Right renal cortex interstitium (tissue), 3 donors: ENCODE measurements at places on chromosomes 3 and 15. TPM values are rescaled to one million over a fixed set of nuclear protein-coding genes. Genes with fewer than 3 reads are reported as not detected.

Gene LRRC34
- 10.3 TPM for polyA plus RNA-seq

Gene FAM174B
- 31.9 TPM for polyA plus RNA-seq

Gene GPR149
- polyA plus RNA-seq: not detected

Gene IL17RD
- polyA plus RNA-seq: 52.7 TPM

Gene RBMS3
- polyA plus RNA-seq: 11.6 TPM

Gene AP3S2
- polyA plus RNA-seq: 54.2 TPM

GRCh38 chr15:68022061-68022460 lies 32.1 kb upstream of the PIAS1 start:
- DNase-seq: no peak

DNA sequence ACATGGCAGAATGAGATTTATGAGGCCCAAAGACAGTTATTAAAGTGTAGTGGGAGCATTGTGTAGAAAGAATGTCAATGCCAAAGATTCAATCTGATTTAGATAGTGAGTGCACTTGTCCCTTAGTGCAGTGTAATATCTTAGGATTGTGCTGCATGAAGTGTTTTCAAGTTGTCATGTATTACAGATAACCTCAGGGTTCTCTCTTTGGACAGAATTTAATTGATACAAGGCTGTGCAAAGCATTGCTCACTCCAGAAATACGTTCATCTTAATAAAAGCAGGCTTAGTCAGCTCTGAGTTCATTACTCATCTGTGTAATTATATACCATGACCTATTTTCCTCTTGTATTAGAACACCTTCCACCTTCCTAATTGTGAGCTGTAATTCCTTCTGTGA lies 16.0 kb upstream of the GPR171 start:
- no peak for DNase-seq

GRCh38 chr3:138911621-138912020 lies 35.3 kb downstream of the FOXL2 start:
- no peak for DNase-seq

GRCh38 chr3:45020534-45020933 lies 5.6 kb upstream of the CLEC3B start:
- no peak for DNase-seq

GRCh38 chr15:71353171-71353570 lies 237.9 kb downstream of the THSD4 start:
- no peak for DNase-seq

DNA sequence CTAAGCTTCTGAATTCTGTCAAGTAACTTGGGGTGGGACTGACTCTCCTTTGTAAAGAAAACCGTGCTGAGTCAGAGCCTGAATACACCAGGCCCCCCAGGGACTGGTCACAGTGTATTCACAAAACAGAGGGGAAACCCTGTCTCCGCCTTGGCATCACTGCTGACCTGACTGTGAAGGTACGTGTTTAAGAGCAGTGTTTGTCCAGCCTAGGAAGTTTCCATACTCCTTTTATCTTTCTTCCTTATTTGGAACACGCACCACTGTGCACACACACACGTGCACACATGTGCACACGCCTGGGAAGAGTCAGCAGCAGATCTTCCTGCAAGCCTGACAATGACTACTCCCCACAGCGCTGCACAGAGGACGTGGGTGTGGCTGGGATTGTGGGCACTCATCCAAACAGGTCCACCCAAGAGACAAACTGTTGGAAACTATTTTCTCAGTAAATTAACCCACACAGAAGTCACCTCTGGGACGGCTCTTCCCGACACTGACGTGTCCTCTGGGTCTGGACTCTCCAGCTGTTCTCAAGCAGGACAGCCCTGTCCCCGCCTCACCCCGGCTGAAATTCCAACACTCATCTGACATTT lies 87.7 kb downstream of the ATP10A start:
- no peak for DNase-seq

DNA sequence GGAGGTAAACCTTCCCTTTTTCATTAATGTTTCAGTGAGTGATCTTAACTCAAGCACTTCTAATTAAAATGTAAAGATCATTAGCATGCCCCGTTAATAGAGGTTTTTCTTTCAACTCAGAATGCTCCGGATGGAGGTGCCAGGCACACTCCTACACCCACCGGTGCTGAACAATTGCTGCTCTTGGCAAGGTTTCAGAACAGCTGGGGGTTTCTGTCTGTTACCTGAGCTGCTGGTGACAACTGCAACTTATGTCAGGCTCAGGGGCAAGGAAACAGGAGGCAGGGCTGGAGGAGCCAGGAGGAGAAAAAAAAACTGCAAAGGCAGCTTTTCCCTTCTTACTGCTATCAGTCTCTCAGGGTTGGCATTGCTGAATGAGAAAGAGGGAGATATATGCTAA lies 250.1 kb downstream of the DIPK2A start:
- DNase-seq: peak; percentile 25

DNA sequence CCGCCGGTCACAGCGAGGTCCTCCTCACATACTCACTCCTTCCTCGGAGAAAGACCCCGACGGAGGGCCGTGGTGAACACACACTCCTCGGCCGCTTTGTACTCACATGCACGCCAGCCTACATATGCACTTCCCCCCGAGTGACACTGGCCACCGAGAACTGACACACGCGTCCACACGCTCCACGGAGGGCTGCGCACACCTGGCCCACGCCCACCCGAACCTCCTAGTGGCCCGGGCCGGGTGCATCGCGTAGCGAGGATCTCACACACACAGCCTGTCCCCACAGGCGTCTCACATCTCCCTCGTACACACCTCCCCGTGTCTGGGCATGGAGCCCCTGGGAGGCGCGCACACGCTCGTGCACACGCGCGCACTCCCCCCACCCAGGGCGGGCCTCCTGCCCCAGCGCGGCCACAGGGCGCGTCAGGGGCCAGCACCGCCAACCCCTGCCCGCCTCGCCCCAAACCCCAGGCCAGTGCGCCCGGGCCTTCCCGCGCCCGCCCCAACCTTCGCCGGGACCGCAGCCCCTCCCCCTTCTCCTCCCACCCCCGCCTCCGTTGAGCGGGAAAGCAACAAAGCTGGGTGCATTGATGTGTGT lies 411 bp upstream of the C3orf70 start:
- DNase-seq: peak; percentile 26
